ENCODE measurements at places on chromosomes 16 and 17.

- no peak for DNase-seq
Observed at GRCh38 chr16:80002261-80002660, 401.7 kb upstream of the MAF start.

DNA sequence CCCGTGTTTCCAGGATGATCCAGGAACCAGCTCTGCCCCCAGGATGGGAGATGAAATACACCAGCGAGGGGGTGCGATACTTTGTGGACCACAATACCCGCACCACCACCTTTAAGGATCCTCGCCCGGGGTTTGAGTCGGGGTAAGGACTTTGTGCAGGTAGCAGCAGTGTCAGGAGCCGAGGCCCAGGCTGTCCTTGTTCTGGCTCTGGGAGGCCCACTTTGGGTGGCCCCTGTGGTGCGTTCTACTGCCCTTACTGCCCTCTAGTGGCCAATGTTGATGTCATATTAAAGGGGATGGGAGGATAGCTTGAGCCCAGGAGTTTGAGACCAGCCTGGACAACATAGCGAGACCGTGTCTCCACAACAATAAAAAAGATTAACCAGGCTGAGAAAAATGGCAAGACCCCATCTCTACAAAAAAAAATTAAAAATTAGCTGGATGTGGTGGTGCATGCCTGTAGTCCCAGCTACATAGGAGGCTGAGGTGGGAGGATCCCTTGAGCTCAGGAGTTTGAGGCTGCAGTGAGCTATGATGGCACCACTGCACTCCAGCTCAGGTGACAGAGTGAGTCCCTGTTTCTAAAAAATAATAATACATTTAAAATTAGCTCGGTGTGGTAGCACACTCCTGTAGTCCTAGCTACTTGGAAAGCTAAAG, 20.9 kb upstream of the CLEC18A start:
- DNase-seq = no peak

DNA sequence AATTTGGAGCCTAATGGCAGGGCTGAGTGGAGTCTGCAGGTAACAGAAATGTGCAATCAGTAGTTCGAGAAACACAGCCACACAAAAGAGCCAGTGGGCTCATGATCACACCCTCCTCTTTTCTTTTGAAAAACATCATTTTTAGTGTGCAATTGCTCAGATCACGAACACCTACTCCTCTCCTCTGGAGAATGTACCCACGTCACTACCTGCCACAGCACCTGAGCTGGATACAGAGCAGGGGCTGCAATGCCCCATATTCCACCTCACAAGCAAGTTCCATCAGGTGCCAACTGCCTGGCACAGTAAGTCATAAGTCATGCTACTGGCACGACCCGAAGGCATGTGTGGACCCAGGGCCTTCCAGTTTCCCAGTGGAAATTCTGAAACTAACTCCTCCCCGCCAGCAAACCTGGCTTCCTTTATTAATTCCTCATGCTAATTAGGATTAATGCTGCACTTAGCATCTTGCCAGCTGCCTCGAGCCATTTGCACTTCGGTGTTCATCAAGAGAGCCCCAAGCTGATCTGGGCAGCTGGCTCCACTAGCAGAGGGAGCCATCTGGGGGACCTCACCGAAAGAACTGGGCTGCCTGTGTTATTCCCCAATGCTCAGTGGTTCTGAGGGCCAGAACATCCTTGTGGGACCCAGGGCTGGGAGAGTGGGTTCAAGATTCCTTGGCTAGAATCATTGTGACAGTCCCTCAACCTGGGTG, 2.4 kb downstream of the CACNG4 start:
- DNase-seq = no peak

DNA sequence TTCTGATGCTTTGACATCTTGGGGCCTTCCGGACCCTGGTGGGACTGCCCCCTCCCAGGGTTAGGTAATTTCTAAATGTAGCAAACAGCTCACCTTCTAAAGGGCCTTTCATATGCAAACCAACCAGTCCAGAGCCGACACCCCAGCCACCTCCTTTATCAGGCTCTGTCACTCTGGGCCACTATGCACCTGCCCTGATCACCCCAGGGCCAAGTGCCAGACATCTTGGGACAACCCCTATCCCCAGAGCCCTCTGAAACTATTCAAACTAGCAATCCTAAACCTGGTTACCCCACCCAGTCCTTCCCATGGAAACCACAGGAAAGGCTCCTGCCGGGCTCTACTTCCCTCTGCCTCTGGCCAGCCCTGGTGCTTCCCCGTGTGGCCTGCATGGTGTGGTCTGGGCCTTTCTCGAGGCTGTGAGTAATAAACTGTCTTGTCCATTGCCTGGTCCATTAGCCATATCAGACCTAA, 91.2 kb upstream of the TNRC6C start:
- DNase-seq = no peak

DNA sequence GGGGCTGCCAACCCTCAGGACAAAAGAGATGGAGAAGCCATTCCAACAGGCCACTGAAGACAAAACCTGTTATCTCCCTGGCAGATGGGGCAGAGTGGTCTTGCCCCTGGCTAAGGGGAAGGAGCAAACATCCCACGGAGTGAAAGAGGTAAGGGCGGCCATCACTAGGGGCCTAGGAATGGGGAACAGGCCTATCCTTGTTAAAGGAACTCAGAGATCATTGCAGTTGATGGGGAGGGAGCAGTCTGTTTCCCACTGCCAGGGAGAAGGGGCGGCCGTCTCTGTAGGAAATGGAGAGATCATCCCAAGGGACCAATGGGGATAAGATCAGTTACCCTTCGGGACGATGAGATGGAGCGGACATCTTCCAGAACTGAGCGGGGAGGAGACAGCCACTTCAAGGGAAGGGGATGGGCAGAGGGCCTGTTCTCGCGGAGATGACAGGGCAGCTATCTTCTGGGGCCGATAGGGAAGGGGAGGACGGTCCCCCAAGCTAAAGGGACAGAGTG, 581 bp upstream of the TMEM208 start:
- DNase-seq = no peak

Measured in omental fat pad (tissue), 4 donors.